ENCODE measurements at places on chromosomes 7 and 10.

- no peak for DNase-seq
Measured at GRCh38 chr7:2288503-2288902, 25.7 kb downstream of the SNX8 start.

- no peak for DNase-seq
Measured at GRCh38 chr7:25348104-25348503, 119.8 kb upstream of the NPVF start.

GRCh38 chr7:98911916-98912315 is 33.6 kb downstream of the TRRAP start:
- no peak for DNase-seq

GRCh38 chr7:134845461-134845860 is 66.0 kb downstream of the CALD1 start:
- DNase-seq: peak; percentile 25

- peak; percentile 65 for DNase-seq
Measured at GRCh38 chr7:44348300-44348699, 22.9 kb upstream of the CAMK2B start.

DNA sequence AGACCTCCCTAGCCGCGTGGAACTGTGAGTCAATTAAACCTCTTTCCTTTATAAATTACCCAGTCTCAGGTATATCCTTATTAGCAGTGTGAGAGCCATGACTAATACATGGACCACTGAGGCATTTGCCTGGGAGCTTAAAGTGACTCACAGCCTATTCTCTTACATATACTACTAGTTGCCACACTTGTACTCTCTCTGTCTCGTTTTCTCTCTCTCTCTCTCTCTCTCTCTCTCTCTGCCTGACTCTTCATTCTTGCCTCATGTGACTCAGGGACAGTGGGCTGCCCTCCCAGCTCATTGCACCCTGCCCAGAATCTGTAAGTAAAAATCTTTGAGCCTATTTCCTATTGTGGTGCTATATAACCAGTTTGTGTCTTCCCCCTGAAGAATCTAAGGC is 238.5 kb upstream of the MAGI2 start:
- DNase-seq: no peak

- no peak for DNase-seq
Measured at GRCh38 chr7:35802102-35802466, 1.2 kb downstream of the SEPTIN7 start.

DNA sequence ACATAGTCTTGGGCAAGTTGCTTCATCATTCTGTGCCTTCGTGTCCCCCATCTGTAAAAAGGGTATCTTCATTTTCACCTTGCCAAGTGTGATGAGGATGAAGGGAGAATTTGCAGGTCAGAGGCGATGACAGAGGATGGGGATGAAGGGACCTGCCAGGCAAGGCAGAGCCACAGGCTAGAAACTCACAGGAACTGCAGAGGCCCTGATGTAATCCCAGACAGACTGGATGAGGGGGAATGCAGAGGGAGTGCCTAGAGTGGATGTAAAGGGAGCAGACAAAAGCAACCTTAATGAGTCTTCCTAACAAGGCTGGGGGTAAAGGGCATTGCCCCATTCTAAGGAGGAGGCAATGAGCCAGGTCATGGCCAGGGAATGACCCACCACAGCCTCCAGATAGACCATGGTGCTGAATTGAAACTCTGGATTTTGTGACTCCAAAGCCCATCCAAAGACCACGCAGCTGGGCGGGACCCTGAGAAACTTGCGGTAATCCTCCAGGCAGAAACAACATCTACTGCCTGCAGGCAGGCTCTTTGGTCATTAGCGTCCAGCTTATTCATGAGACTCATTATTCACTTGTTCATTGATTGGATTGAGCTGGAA is 1.9 kb downstream of the ANTXRL start:
- no peak for DNase-seq

- no peak for DNase-seq
Measured at GRCh38 chr7:47600199-47601118, 18.5 kb upstream of the TNS3 start.

DNA sequence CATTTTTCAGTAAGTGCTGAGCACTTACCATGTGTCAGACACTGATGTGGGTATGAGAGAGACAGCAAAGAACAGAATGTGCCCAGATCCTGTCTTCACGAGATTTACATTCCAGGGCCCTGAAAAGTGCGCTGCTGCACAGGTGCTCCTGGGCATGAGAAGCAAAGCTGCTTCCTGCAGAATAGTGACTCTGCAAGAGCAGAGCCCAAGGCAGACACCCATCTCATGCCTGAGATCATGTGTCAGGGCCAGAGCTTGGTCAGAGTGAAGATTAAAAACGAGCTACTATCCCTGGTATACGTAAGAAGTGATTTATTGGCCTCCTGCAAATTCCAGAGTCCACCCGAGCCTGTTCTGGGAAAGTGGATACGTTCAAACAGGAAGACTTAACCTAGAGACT is 824.4 kb downstream of the GRID1 start:
- DNase-seq: no peak

DNA sequence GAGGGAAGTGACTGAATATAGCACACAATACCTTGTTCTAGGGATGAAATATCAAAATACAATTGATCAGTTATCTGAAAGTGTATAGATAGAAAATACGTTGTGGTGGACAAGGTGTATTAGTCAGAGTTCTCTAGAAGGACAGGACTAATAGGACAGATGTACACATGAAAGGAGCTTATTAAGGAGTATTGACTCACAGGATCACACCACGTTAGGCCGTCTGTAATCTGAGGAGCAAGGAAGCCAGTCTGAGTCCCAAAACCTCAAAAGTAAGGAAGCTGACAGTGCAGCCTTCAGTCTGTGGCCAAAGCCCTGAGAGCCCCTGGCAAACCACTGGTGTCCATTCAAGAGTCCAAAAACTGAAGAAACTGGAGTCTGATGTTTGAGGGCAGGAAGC is 406.1 kb downstream of the MDFIC start:
- DNase-seq: no peak

- peak; percentile 83 for DNase-seq
Measured at GRCh38 chr7:116953906-116954838, 871 bp downstream of the ST7 start.

DNA sequence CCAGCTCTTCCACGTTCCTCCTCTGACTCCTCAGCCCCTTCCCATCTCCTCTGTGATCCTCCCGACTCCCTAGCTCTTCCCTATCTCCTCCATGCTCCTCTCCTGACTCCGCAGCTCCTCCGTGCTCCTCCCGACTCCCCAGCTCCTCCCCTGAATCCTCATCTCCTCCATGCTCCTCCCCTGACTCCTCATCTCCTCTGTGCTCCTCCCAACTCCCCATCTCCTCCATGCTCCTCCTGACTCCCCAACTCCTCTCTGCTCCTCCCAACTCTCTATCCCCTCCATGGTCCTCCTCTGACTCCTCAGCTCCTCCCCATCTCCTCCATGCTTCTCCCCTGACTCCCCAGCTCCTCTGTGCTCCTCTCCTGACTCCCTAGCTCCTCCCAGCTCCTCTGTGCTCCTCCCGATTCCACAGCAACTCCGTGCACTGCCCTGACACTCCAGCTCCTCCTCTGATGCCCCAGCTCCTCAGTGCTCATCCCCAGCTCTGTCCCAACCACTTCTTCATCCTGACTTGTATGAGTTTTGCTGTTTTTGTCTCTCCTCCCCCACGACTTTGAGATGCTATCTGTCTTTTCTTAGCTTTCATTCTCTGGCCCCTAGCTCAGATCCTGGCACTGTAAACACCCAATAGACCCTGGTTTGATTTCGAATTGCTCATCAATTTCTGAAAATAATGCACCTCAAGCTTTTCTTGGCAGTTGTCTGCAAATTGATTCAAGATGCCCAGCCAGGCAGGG is 38.3 kb downstream of the OAT start:
- no peak for DNase-seq

- no peak for DNase-seq
Measured at GRCh38 chr10:49579621-49580020, 30.5 kb upstream of the SLC18A3 start.

DNA sequence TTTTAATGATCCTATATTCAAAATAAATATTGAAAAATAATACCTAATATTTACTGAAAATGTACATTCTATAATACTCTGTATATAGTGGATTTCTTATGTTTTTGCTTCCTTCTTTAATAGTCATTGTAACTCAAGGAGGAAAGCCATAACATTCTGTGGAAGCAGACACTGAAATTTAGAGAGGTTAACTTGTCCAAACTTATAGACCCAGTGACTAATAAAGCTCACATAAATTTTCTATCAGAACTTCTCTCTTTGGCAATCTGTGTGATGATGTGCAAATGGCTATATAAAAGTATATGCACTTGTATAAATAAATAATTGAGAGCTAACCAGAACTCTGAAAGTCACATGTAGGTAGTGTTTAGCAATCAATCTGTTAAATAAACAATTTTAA is 26.1 kb downstream of the GNAT3 start:
- no peak for DNase-seq

GRCh38 chr7:94054130-94054529 is 50.0 kb upstream of the BET1 start:
- no peak for DNase-seq

DNA sequence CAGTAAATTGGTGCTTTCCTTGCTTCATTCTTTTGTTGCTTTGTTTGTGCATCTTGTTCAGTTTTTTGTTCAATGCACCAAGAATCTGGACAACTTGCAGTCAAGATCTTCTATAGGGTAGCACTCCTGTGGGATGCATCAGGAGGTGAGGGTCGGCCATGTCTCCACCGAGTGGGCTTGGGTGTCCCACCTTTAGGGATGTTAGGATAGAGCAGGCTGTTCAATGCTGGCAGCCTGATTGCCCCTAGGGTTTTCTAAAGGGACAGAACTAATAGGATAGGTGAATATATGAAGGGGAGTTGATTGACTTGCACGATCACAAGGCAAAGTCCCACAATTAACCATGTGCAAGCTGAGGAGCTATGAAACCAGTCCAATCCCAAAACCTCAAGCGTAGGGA is 109.9 kb downstream of the GLRX3 start:
- DNase-seq: no peak

DNA sequence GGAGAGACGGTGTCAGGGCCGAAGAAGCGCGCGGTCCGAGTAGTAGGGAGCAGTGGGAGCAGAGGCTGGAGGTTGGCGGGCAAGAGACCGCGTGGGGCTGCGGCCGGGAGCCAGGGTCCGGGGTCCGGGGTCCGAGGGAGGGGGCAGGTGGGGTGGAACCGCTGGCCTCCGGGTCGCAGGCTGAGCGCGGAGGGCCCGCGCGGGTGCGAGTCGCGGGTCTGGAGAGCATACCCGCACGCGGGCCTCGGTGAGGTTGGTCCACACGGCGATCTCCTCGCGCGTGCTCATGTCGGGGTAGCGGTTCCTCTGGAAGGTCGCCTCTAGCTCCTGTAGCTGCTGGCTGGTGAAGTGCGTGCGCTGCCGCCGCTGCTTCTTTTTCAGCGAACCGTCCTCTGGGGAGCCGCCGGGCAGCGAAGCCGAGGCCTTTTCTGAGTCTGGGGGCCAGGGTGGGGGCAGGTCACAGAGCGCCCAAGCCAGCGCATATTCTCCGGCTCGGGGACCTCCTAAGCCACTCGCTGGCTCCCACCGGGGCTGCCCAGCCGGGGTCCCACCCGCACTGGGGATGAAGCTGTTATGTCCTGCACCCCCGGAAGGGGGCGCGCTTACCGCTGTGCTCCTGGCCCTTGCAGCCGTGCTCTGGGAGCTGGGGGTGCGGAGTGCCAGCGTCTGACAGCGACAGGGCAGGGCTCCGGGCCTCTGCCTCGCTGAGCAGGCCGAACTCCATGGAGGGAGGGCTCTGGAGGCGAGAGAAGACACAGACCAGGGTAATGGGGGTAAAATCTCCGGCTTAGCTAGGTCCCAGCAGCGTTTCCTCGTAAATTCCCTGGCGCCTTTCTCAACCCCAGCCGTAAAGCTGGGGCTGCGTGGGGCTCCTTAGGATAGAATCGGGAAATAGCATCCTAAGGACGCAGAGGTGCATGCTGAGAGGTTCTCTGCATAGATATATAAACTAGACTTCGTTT is 5.5 kb downstream of the ELOVL3 start:
- DNase-seq: no peak

DNA sequence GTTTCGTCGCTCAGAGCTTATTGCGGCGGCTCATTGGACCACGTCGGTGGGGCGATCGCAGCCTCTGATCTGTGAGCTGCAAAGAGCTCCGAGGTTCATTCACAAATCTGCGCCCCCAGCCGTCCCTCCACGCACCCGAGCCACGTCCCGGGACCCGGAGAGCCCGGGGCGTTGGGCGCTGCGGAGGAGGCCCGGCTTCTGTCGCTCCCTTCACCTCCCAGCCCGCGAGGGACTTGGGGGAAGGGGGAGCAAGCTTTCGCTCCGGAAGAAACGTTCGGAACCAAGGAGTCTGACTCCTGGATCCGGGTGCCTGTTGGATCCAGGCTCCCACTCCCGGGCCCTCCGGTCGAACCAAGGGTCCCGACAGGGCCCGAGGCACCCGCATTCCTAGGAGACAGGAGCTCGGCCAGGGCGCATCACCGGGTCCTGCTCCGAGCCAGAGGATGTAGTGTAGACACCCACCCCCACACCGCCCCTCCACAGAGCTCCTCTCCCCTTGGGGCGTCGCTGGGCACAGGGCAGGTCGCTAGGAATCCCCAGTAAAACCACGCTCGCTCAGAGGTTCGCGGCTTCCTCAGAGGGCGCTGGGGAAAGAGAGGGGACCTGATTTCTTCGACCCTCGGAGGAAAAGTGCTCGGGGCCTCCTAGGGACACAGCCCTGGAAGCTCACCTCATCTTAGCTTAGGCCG is 7.9 kb upstream of the EN2 start:
- no peak for DNase-seq

- no peak for DNase-seq
Measured at GRCh38 chr10:15606377-15606776, 113.3 kb downstream of the ITGA8 start.

- no peak for DNase-seq
Measured at GRCh38 chr10:43094085-43094484, 17.2 kb downstream of the RET start.

- no peak for DNase-seq
Measured at GRCh38 chr10:132011024-132011423, 29.3 kb upstream of the BNIP3 start.

DNA sequence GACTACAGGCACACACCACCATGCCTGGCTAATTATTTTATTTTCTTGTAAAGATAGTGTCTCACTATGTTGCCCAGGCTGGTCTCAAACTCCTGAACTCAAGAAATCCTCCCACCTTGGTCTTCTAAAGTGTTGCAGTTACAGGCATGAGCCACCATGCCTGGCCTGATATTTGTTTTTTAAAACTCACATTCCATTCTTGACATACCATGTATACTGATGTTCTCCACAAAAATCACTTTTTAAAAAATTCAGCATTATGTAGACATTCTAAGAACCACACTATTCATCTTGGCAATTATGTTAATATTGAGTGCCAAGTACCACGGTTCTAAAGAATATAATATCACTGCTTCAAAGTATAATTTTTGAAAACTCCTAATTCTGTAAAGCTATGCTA is 43.5 kb downstream of the IDE start:
- DNase-seq: no peak

DNA sequence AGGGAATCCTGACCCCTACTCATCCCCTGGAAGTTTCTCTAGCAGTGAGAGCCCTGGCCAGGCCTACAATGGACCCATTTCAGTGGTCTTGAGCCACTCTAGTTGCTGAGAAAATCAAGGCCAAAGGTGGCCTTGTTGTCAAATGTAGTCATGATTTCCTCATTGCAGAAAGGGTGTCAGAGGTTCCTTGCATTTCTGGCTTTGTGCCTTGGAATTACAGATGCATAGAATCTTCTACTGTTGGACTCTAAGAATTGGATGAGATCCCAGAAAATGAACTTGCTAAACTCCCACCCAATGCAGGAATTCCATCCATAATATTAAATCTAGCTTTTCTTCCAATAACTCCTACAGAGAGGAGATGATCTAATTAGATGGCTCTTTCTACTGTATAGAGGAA is 12.2 kb downstream of the CPA2 start:
- no peak for DNase-seq

GRCh38 chr7:43865277-43865676 is 4.0 kb downstream of the MRPS24 start:
- DNase-seq: no peak

- no peak for DNase-seq
Measured at GRCh38 chr10:23063045-23063972, 32.1 kb upstream of the MSRB2 start.
